ENCODE measurements at places on chromosomes 5 and 9. TPM values are rescaled to one million over a fixed set of nuclear protein-coding genes. Genes with fewer than 3 reads are reported as not detected.

PAEP gene
- total RNA-seq: not detected

MAMDC2 gene
- total RNA-seq: 0.86 TPM

KCNV2 gene
- not detected for total RNA-seq

CYSRT1 gene
- 2.3 TPM for total RNA-seq

CDKN2B-AS1 gene
- total RNA-seq: 0.53 TPM

LYSMD3 gene
- total RNA-seq: 14.7 TPM

PIP5KL1 gene
- 1.2 TPM for total RNA-seq

GABBR2 gene
- total RNA-seq: 5.5 TPM

CCDC171 gene
- total RNA-seq: 2.1 TPM

ANKRD31 gene
- total RNA-seq: not detected

SPAAR gene
- not detected for total RNA-seq

CAVIN4 gene
- total RNA-seq: not detected

PCDHGA5 gene
- total RNA-seq: 0.29 TPM

C8G gene
- not detected for total RNA-seq

FBP1 gene
- not detected for total RNA-seq

FOXD4L5 gene
- not detected for total RNA-seq

SLC2A8 gene
- total RNA-seq: 11.0 TPM

PRLR gene
- total RNA-seq: 11.5 TPM

LHX2 gene
- not detected for total RNA-seq

BTNL8 gene
- not detected for total RNA-seq

EFNA5 gene
- 1.2 TPM for total RNA-seq

SLC6A3 gene
- not detected for total RNA-seq

PCDHB11 gene
- not detected for total RNA-seq

SLC34A1 gene
- total RNA-seq: not detected

TAF11L14 gene
- not detected for total RNA-seq

BASP1 gene
- total RNA-seq: 138 TPM

BRINP1 gene
- total RNA-seq: 0.58 TPM

C5orf52 gene
- total RNA-seq: not detected

NUDT12 gene
- 12.7 TPM for total RNA-seq

ANKDD1B gene
- total RNA-seq: not detected

GPBP1 gene
- total RNA-seq: 42.2 TPM

GADD45G gene
- not detected for total RNA-seq

MTX3 gene
- 8.1 TPM for total RNA-seq

NUTM2G gene
- total RNA-seq: not detected

CARD9 gene
- 6.7 TPM for total RNA-seq

ACTBL2 gene
- total RNA-seq: 3.2 TPM

TEX48 gene
- not detected for total RNA-seq

NR2F1 gene
- 92.0 TPM for total RNA-seq

ECPAS gene
- total RNA-seq: 57.1 TPM

GFPT2 gene
- 101 TPM for total RNA-seq

PCSK5 gene
- total RNA-seq: 1.2 TPM

All from myometrial cell (primary cell).